ENCODE measurements at places on chromosomes 6 and 20.

DNA sequence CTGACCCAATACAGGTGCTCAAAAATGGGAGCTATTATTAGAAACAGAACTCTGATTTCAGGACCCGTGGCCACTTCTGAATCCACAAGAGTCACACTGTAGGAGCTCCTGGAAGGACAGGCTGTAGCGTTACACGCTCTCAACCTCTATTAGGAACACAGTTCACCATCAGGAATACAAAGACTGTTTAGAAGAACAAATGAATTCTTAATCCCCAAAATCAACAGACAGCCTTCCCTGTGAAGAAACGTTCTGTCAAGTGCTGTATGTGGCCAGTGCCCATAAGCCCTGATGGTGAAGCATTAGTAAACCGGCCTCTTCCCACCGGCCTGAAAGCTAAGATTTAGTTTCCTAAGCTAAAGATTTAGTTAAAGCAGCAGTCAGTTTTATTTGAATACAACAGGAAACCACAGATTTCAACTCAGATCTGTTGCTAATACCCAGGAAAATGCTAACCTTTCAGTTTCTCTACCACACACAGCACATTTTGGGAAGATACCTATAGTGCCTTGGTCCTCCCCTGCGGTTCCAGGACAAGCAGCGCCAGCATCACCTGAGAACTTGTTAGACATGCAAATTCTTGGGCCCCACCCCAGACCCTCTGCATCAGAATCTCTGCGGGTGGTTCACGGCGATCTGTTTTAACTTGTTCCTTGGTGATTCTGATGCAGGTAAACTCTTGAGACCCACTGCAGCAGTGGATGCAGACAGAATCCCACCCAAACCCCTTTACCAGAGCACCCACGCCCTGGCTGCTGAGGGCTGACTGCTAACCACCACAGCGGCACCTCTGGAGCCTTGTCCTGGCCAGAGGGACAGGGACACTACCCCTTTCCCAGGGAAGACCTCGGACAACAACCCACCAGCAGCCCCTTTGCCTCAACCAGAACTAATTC is 33.4 kb downstream of the MTRES1 start:
- DNase-seq: peak; percentile 59

- peak; percentile 31 for DNase-seq
Measured at GRCh38 chr6:100880149-100880852, 828 bp downstream of the ASCC3 start.

- peak; percentile 85 for DNase-seq
Measured at GRCh38 chr20:39885975-39886649, 802.9 kb downstream of the MAFB start.

GRCh38 chr20:46131396-46131795 is 13.3 kb downstream of the CD40 start:
- DNase-seq: no peak

GRCh38 chr6:36426622-36427021 is 16.0 kb downstream of the PXT1 start:
- no peak for DNase-seq

DNA sequence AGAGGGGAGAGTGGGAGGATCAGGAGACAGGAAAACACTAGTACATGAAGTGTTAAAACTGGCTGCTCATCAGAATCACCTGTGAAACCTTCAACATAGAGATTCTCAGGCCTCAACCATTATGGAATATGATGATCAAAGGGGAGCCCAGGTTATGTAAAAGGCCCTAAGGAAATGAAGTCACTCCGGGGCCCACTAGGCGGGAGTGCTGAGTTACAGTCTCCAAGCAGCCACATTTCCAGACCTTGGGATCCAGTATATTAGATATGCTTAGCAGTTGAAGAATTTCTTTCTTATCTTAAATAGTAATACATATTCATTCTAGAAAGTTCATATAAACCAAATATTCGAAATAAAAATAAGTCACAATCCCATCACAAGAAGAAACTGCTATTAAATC is 476.3 kb downstream of the PRKN start:
- DNase-seq: peak; percentile 32

GRCh38 chr6:22110061-22110460 is 186.8 kb downstream of the PRL start:
- no peak for DNase-seq

- DNase-seq: no peak
Measured at GRCh38 chr6:136887953-136888352, 34.1 kb upstream of the SLC35D3 start.
